ENCODE measurements at places on chromosomes 13 and 19.

GRCh38 chr13:97367016-97367822 lies 66.8 kb upstream of the RAP2A start:
- DNase-seq = peak; percentile 37

DNA sequence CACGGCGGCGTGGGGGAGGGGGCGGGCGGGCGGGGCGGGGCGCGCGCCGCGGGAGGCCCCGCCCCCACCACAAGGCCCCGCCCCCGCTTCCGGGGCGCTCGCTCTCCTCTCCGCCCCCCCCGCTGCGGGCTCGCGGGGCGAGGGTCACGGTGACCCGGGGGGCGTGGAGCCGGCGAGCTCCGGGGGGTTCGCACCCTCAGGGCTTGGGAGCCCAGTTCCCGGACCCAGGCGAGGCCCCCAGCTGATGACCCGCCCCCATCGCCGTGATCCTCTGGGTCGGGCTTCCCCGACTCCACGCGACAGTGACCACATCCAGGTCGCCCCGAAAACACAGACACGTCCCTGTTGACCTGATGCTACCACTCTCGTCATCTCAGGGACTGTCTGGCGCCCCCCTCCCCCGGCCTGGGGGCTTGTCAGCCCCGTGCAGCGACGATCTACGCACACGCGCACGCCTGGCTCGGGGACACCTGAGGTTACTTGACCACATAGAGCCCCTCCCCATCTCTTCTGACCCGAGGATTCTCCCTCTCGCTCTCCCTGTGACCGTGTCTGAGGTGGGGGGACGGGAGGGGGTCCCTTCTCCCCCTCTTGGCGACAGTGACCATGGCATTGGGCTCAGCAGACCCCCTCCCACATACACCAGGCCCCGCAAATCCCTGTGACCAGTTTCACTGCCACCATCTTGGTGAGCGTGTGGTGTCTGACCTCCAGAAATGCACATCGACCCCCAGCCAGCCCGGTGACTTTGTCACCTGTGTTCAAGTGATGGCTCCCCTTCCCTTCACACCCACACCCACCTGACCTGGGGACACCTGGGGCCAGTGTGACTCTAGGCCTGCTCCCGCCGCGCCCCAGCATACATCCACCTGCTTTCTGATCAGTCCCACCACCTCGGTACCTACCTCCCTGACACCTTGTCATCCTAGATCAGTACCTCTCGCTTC lies 670 bp downstream of the MAP2K7 start:
- DNase-seq = peak; percentile 49

- no peak for DNase-seq
Measured at GRCh38 chr13:48156466-48156865, 61.6 kb upstream of the MED4 start.

DNA sequence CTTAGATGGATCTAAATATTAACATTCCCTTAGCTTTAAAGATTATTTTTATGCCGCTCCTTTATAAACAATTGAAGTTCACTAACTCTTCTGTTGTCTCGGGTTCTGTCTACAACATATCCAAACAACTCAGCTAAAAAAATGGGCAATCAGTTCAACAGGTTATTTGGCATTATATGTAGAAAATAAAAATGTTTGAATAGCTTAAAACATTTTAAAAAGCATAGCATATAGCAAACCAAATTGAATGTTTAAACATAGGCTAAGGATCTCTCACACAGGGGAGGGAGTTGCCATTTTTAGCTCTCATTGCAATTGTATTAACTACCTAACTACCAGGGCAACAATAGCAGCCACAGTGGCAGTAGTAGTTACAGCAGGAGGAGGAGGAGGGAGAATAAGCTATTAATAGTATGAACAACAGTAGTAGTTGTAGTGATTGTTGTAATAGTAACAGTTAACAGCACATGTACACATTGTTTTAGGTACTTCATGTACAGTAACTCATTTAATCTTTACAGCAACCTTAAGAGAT lies 404.2 kb downstream of the KCNRG start:
- no peak for DNase-seq

DNA sequence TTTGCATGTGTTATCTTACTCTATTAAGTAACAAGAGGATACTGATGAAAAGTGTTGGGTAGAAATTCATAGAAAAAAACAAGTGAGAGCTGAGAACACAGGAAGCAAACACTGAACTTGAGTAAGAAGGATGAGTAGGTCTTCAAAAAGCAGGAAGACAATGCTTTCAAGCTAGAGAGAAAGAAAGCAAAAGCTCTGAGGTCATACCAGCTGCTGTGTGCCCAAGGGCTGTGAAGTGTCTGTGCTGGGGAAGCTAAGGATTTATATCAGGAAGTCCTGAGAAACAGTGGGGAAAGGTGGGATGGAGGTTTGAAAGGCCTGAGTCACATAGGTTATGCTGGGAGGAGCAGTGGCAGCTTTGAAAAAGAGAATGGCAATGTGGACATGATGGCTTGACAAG lies 145.5 kb upstream of the MAB21L1 start:
- no peak for DNase-seq

All from muscle of back (tissue), 13 donors.